ENCODE measurements at places on chromosomes 16 and 17.

DNA sequence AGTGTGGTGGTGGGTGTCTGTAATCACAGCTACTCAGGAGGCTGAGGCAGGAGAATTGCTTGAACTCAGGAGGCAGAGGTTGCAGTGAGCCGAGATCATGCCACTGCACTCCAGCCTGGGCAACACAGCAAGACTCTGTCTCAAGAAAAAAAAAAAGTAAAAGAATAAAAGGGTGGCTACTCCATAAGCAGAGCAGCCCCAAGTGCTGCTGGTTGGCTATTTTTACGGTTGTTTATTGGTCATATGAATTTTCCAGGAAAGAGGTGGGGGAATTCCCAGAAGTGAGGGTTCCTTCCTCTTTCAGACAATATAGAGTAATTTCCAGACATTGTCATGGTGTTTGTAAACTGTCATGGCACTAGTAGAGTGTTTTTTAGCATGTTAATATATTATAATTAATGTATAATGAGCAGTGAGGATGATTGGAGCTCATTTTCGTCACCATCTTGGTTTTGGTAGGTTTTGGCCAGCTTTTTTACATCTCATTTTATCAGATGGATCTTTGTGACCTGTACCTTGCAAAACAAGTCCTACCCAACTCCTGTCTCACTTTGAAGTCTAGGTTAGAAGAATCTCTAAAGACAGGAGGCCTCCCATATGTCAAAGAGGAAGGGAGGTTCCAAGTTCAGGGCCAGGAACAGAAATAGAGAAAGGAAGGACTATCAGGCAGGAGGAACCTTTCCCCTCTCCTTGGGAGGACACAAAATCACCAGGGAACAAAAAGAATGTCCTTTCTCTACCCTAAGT is 39.1 kb downstream of the HOXB1 start:
- no peak for DNase-seq

- no peak for DNase-seq
These were observed 300.6 kb downstream of the SEC14L1 start for GRCh38 chr17:77441130-77441920.

- DNase-seq, result no peak
These were observed 36.1 kb downstream of the WNT3 start for GRCh38 chr17:46782250-46782953.

GRCh38 chr16:67312719-67313118 is 13.8 kb downstream of the KCTD19 start:
- DNase-seq, result no peak

DNA sequence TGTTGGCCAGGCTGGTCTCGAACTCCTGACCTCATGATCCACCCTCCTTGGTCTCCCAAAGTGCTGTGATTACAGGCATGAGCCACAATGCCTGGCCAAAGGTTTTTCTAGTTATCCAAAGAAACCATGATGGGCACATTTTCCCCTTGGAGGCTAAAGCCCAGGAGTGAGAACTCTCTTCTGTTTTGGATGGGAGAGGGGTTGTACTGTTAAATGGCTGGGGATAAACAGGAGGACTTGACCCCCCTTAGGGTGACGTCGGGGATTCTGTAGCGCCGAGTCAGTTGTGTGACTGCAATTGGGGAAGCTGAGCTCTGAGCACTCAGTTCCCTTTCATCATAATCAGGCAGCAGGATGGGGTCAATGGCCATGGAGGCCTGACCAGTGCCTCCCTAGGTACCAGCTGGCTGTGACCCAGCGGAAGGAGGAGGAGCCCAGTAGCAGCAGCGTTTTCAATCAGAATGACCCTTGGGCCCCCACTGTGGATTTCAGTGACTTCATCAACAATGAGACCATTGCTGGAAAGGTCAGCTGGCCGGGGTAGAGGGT is 4.1 kb downstream of the AOC3 start:
- DNase-seq, result no peak

DNA sequence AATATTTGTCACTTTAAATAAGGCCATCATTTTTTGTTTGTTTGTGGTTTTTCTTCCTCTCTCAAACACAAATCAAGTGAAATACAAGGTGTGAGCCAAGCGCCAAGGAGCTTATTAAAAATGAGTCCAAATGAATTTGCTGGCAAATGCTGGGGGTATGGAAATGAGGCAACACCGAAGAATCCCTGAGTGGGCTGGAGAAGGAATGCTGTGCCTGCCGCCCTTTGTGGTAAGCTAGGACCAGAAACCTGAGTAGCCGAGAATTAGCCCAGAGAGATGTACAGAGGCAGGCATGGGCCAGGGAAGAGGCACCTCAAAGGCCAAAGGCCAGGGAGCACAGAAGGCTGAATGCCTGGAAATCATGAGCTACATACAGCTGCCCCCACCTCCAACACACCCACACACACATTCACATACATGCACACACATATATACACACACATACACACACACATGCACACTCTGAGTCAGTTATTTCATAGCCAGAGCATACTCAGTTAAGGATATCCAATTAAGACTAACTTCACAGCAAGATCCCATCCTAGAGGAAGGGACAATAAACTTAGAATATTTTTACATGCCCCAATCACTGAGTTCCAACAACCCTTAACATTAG is 266.1 kb upstream of the DYNLRB2 start:
- peak; percentile 58 for DNase-seq

DNA sequence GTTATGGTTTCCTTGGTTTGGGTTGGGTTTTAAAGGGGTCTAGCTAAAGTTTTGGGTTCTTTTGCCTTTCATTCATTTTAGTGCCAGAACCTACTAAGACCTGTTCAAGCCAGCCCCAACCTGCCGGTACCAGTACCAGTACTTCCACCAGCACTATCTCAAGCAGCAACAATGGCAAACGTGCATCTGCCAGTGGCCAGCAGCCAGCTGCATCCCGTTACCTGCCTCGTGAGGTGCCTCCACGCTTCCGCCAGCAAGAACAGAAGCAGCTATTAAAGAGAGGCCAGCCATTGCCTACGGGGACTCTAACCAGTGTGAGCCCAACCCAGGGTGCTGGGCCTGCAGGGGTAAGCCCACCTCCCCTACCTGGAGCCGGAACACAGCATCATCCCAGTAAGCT is 72.9 kb downstream of the TNRC6C start:
- no peak for DNase-seq

GRCh38 chr17:51630101-51630671 is 369.8 kb downstream of the UTP18 start:
- DNase-seq, result no peak

GRCh38 chr16:89174877-89175276 is 3.3 kb downstream of the CDH15 start:
- no peak for DNase-seq

- DNase-seq, result peak; percentile 91
These were observed 1.5 kb downstream of the COL1A1 start for GRCh38 chr17:50199803-50200456.

- DNase-seq, result no peak
These were observed 5.3 kb downstream of the TMEM114 start for GRCh38 chr16:8585041-8585440.

DNA sequence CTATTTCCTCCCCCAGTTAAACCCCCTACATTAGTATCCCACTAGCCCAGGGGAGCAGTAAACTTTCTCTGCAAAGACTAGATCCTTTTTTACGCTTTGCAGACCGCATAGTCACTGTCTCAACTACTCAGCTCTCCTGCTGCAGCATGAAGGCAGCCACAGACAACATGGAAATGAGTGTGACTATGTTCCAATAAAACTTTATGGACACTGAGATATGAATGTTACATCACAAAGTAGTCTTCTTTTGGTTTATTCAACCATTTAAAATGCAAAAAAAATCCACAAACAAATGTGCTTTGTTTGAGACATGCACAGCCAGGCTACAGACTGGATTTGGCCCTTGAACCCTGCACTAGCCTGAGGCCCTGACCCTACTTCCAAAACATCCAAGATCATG is 1.9 kb upstream of the RNASEK start:
- no peak for DNase-seq

- DNase-seq, result no peak
These were observed at the start of gene AHSP for GRCh38 chr16:31527734-31528274. Gene AHSP, plus strand, starts transcription at chr16:31527900. Its CDS starts 240 bp downstream, at chr16:31528140.

- no peak for DNase-seq
These were observed at the start of gene SRCIN1 for GRCh38 chr17:38605841-38606645. Gene SRCIN1, minus strand, starts transcription at chr17:38605952. Its CDS starts 247 bp downstream, at chr17:38605705.

GRCh38 chr17:76529224-76530094 is 8.1 kb downstream of the CYGB start:
- no peak for DNase-seq

GRCh38 chr16:4561596-4561995 is 5.5 kb downstream of the C16orf96 start:
- no peak for DNase-seq

DNA sequence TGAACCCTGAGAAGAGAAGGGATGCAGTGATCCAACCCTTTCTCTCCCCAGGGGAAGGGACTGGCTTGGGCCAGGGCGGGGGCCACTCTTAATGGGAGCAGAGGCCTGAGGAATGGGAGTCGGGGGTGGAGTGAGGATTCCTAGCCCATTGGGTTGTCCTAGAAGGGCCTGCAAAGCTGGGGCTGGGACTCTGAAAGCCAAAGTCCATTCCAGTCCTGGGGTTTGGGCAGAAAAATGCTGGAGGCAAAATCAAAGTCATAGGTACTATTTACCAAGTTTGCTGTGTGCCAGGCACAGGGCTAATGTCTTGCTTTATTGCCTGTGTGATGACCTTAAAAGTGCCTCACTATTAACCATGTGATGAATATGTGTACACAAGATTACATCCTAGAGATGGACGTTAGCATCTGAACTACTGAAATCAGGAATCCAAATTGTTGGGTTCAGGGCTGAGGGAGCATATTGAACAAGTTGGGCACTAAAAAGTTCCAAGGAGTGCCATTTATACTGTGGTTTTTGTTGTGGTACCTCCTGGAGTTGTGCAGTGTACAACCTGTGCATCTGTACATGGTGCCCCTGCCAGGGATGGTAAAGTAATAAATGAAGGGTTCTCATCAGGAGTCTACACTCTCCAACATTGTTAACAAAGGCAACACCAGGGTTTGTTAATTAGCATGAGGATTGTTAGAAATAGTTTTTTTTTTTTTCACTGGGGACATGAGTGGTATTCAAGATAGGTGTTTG is 84.4 kb upstream of the NKD1 start:
- DNase-seq, result no peak

DNA sequence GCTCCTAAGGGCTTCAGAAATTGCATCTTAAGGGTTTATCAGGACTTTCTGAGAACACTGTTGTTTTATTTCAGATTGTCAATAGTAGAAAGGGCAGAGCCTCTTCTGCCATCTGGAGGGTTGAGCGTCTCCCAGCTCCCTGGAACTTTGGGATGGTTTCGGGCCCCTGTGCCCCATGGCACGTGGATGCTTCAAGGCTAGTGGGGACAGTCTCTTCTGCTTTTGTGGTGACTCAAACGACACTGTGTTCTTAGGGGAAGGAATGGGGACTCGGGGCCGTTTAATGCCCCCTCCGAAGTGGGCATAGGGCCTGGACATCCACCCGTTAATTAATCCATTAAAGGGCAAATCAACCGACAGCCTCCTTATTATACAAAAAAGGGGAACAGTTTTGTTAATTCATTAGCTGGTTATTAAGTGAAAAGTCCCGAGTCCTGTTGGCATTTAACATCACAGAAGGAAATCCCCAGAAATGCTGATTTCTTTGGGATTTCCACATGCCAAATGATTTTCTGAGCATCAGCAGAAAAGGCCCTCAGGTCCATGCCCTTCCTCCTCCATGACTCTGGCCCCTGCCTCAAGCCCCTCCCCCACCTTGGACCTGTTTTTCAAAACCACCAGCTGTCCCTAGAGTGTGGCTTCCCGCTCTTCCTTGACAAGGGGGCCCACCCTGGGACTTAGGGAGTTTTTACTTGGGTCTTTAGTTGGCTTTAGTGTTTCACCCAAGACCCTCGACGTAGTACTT is 68.7 kb downstream of the ARSG start:
- no peak for DNase-seq

DNA sequence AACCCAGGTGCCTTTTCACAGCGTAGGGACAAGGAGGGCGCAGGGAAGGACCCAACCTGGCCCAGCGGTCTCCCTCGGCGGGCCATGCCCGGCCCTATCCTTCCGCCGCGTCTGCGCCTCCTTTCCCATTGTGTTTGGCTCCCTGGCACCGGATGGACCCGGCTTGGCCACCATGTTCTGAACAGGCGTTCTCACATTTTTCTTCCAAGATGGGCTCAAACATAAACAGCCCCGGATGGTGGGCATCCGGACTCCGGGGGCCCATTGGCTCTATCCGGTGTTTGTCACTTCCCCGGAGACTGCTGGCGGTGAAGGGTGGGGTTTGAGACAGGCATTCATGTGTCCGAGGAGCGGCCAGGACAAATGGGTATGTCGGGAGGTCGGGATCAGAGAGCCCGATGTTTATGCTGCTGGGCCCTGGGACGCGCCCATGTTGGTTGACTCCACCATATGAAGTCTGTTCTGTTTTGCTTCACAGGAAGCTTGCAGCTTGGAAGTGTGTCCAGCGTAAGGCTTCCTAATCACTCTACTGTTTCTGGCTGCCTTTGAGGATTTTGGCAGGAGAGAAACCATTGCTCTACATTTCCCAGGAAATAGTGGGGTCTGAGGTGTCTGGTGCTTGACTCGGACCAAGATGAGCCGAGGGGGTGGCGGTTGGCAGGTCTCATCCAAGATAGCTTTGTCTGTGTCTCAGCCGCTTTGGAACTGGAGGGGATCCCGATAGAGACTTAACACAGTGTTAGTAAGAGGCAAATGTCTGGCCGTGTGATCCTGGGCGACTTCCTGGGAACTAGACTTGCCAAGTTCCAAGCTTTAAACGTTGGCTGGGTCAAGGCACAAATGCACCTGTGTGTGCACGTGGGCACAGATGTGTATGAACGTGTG is 188.3 kb downstream of the IRF8 start:
- DNase-seq, result no peak

DNA sequence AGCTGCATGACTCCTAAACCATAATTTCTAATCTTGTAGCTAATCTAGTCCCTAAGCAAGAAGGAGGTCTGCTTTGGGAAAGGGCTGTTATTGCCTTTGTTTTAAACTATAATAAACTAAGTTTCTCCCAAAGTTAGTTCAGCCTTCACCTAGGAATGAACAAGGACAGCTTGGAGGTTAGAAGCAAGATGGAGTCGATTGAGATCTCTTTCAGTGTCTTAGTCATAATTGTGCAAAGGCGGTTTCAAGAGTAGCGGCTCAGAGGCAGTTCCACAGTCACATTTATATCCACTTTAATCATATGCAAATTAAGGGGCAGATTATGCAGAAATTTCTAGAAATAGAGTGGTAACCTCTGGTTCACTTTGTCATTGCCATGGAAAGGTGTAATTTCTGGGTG is 17.4 kb downstream of the DRC7 start:
- DNase-seq, result no peak
